Activated CD4-positive, alpha-beta memory T cell treated with anti-CD3 and anti-CD28 coated beads, Interleukin-2, amount 10 ng/mL, durations not matched to agents 7 days and 5 days (primary cell): ENCODE measurements at places on chromosomes 4 and X.

- DNase-seq, result peak; percentile 16
These were observed 260.0 kb downstream of the GLUD2 start for GRCh38 chrX:121307449-121307848.

DNA sequence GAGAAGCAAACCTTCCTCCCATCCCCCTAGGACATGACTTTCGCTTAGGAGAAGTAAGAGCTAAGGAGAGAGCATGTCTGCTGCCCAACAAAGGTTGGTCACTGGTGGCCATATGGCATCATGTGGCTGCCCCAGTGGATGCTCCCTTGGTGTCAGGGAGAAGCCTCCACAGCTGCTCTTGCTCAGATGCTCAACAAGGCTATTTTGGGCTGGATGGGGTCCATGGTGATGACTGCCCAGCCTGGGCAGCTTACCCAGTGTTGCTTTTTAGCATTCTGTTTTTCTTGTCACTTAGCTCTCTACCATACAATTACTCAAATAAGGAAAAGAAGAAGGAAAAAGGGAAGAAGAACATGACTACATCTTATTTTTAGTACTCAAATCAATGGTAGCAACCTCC lies 48.9 kb upstream of the PPARGC1A start:
- no peak for DNase-seq

- no peak for DNase-seq
These were observed at the start of gene ZCCHC12 for GRCh38 chrX:118823263-118824172. Gene ZCCHC12 (plus strand): TSS chrX:118823824. CDS start chrX:118825245, 1,421 bp downstream.

GRCh38 chr4:140234697-140235060 lies 80.7 kb upstream of the MAML3 start:
- no peak for DNase-seq

DNA sequence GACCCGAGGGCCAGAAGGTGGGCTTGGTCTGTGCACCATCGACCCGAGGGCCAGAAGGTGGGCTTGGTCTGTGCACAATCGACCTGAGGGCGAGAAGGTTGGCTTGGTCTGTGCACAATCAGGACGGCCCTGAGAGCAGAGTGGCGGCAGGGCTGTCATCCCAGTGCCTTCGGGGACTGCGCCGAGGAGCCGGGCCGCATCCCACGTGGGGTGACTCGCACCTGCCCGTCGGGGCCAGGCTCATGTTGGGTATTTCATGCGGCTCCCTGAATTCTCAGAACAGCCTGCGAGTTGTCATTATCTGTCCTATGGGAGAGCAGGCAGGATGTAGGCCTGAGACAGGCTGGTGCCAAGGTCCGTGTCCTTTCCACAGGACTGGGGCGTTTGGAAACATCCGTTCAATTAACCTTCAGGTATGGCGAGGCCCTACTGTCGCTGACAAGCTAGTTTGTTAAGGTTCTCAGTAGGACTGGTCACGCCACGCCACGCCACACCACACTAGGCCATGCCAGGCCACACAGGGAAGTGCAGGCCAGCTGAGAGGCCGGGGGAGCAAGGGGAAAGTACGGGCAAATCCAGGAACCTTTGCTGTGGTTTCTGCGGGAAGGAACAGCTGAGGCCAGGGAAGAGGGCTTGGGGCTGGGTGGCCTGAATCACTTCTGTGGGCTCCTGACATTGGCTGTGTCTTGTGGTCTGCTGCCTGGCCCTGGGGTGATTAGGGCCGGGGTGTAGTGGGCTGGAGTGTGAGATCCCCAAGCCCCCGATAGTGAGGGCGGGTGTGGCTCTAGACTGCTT lies 182.9 kb downstream of the AFAP1 start:
- no peak for DNase-seq

- DNase-seq, result no peak
These were observed 21.6 kb downstream of the PRIMPOL start for GRCh38 chr4:184671101-184671500.

DNA sequence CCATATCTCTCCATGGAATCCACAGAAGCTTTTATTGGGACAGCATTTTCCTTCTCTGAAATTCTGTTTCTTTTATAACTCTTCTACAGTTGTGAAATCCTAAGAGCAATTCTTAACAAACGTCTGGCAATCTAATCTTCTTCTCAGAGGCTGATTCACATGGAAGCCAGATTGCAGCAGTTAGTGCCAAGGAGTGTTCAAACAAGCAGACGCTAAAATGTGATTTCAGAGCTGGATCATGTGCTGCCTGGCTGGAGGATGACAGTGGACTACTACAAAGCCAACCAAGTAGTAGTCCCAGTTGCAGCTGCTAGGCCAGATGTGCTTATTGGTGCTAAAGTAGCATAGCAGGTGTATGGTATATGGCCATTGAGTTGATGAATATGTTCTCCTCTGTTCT lies 27.7 kb upstream of the GLRB start:
- no peak for DNase-seq

- DNase-seq, result no peak
These were observed 158.5 kb upstream of the S100G start for GRCh38 chrX:16491461-16491860.

DNA sequence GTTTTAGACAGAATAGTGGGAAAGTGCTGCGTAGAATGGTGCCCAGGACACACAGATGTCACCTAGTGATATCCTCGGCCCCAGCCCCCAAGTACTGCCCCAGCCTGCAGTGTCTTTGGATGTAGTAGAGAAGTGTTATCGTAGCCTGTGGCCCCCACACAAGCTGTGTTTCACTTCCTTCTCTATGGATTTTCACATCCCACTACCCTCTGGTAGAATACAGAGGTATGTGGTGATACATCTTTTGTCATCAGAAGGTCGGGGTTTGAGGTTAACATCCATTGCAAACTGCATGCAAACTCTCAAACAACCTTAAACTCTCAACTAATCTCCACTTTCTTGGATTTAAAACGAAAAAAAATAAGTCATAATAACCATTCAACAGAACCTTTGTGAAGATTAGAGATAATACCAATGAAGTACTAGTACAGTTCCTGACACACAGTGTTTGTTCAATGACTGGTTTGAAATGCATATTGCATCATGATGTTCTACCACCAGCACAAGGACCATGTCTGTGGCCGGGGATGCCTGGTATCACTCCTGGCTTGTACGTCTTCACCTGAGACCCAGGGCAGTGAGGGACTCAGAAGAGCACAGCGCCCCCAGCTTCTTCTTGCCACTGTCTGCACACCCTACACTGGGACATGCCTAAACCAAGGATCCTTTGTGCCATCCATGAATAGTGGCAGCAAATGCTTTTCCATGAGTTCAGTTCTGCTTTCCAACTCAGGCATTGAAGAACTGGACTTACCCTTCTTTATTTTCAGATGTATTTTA lies 267.3 kb downstream of the DCTD start:
- DNase-seq, result no peak

DNA sequence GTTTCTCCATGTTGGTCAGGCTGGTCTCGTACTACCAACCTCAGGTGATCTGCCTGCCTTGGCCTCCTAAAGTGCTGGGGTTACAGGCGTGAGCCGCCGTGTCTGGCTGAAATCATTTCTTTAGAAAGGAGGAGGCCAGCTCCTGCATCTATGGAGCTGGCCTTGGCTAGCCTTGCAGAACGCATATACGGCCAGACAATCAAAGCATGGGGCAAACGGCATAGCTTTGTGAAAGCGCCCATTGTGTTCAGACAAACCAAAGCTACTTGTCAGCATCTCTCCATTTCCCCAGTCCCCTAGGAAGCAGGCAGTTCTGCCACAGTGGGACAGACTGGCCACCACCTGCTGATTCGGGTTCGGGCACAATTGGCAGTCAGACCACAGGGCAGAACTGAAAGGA lies 48.9 kb upstream of the IQSEC2 start:
- no peak for DNase-seq

DNA sequence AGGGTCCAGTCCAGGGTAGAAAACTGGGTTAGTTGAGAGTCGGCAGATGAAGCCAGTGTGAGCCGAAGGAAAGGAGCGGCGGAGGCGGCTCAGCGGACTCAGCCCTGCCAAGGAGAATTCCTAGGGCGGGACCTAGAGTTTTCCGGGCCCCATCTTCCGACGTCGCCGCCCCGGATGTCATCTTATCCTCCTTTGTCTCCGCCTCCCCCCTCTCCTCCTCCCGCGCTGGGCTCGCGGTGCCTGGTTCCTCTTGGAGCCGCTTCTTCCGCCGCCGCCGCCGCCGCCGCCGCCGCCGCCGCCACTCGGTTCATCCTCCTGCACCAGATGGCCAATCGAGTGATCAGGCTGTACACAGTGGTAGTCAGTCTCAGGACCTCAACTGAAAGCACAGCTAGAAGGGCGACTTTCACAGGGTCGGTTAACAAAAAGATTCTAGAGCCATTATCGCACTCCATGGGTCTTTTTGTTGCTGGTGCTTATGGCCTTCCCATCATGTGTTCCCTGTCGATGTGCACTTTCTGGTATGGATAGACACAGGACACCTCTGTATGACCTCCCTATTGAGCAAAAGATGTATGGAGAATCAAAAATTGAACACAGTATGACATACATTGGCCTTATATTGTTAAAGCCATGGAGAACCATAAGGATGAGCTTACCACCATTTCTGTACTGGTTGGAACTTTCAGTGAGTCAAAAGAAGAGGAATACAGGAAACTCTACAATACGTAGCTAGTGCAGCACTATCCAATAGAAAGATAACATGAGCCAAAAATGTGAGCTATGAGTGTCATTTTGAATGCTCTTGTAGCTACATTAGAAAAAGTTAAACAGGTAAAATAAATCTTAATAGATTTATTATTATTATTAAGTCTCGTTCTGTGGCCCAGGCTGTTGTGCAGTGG lies 32.4 kb upstream of the THOC2 start:
- peak; percentile 55 for DNase-seq

- no peak for DNase-seq
These were observed 101.0 kb downstream of the ATP11C start for GRCh38 chrX:139831675-139832456.

DNA sequence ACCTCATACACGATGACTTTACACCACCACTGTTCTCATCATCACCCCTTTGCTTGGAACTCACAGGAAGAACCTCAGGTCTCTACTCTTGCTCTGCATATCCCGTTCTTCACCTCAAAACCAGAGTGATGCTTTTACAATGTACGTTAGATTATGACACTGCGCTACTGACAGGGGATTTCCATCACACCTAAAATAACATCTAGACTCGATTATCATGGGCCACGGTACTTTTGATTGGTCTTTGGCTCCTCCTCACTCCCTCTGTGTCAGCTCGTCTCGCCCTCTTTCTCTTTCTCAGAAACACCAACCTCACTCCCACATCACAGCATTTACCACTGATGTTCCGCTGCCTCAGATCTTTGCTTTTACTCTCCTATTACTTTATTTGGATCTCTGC lies 172.4 kb downstream of the TLL1 start:
- DNase-seq, result peak; percentile 16

DNA sequence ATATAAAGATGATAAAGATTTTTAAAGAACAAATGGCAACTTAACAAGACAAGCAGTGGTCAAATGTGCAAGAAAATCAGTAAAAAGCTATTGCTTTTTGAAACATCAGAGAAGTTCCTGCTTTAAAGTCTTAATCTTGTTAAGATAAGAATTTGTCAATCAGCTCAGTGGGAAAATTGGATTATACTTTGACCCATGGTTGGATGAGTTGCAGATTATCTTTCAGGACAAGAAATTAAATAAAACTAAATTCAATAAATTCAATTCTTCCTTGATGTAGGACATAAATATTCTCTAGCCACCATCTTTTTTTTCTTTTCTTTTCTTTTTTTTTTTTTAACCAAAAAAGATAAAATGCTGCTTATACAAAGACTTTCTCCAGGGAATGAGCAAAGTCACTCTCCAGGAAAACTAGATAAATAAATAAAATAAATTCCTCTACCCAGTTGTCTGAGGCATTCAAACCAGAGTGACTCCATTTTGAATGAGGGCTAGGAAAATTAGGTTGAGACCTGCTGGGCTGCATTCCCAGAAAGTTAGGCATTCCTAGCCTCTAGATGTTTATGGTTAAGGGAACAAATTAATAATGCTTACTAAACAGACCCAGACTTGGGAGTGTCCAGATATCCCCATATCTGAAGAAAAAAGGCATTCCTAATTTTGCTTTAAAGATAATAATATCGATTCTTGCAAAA lies 211.2 kb downstream of the SNCA start:
- DNase-seq, result no peak

- peak; percentile 32 for DNase-seq
These were observed at the start of gene TLR10 for GRCh38 chr4:38782452-38783108. Gene TLR10 (minus strand): TSS chr4:38782990. CDS start chr4:38775590, 7,400 bp downstream.

DNA sequence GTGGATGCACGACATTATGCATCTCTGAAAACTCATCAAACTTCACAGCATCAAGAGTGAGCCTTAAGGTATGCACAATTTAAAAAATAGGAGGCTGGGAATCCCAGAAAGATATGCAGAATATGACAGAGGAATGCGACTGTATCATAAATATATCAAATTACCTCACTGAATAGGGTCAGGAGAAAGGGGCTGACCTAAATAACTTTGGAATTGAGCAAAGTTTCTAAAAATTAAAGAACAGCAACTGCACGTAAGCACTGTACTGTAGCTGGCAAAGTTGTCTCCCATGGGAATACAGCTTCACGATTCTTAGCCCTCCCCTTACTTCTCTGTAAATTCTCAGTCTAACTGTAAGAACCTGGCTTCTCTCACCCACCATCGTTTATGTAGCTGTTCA lies 397.4 kb upstream of the ZFP42 start:
- no peak for DNase-seq

DNA sequence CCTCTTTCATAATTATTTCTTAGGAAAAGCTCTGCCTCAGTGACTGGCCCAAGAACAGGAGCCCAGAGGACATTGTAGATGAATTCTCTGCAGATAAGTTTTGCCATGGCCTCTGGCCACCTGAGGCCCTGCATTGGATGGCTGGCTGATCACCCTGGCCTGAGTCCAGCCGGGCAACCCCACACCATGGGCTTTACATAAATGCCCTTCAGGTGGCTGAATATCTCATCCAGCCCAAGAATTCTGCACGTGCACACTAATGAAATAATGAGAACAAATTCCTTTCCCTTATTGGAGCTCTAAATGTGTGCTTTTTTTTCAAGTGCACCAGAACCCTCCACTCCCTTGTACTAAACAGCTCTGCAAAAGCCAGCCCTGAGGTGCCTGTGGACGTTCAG lies 65.7 kb downstream of the IRF2 start:
- no peak for DNase-seq

GRCh38 chrX:12974305-12974795 lies 560 bp upstream of the TMSB4X start:
- DNase-seq, result peak; percentile 64

DNA sequence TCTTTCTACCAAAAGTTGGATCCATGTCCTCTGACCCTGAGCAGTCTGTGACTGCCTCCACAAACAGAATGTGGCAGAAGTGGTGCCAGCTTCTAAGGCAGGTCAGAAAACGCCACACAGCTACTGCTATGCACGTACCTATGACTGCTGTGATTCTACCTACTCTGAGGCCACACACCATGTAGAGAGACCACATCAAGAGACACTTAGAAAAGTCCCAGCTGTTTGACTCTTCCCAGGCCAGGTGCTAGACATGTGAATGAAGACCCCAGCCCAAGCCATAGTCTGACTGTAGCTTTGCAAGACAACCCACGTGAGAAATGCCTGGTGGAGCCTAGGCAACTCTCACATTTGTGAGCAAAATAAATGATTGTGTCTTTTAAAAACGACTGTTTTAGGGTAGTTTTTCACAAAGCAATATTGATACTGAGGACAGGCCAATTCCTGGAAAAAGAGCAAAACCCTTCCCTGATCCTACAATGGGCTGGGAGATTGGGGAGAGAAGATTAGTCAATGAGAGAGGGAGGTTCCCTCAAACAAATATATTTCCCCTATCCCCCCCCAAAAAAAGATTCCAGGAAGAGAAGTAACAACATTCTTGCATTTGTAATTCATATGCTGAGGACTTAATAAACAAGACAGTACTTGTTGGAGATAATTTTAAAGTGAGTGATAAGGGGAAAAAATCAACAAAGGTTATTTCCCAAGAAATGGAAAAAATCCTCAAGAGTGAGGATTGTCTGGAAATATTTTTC lies 33.3 kb downstream of the FRYL start:
- no peak for DNase-seq
